ENCODE measurements at places on chromosomes 2 and 18.

DNA sequence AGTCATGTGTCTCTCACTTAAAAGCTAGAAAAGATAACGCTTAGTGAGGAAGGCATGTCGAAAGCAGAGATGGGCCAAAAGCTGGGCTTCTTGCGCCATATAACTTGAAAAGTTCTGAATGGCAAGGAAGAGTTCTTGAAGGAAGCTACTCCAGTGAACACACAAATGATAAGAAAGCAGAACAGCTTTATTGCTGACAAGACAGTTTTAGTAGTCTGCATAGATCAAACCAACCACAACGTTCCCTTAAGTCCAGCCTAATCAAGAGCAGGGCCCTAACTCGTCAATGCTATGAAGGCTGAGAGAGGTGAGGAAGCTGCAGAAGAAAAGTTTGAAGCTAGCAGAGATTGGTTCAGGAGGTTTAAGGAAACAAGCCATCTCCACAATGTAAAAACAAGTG, 55.7 kb downstream of the GALNT1 start:
- DNase-seq = no peak

- DNase-seq = no peak
Observed at GRCh38 chr2:37779139-37779538, 107.7 kb upstream of the CDC42EP3 start.

- DNase-seq = no peak
Observed at GRCh38 chr2:7627583-7627982, 710.4 kb downstream of the RNF144A start.

DNA sequence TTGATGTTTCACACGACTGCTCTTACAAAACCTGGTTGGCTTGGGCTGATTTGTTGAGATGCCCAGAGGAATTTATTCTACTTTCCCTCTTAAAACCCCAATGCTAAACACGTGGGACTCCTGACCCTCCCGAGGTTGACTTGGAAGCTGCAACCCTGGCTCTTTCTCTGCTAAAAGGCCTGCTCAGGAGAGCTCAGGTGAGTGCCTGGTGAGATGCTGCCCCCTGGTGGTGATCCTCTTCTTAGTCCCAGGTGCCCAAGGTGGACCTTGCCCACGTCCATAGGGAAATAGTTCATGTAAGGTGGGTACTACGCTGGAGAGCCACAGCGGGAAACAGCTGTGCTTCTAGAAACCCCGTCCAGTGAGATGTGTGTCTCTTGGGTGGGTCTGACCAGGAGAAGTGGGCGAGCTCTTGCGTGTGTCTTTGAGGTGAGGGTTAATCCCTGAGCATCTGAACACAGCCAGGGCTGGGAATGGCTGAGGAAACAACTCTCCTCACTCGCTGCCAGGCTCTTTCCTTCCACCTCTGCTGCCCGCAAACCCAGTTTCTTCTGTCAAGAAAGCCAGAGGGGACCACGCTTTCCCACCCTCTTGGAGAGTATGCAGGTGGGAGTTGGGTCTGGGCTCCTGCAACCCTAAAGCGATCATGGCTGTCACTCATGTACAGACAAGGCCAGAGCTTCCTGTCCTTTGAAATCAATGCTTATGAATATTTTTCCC, 25.5 kb upstream of the PXDN start:
- DNase-seq = peak; percentile 42
